B cell (primary cell): ENCODE measurements at places on chromosomes 2 and 18. TPM values are rescaled to one million over a fixed set of nuclear protein-coding genes. Genes with fewer than 3 reads are reported as not detected.

The PLEKHH2 gene
- 0.17 and 0.58 TPM in 2 replicates for total RNA-seq

The DAW1 gene
- total RNA-seq = not detected in 2 replicates

The GPR45 gene
- total RNA-seq = not detected in 2 replicates

The ANKRD30BL gene
- total RNA-seq = not detected in 2 replicates

DNA sequence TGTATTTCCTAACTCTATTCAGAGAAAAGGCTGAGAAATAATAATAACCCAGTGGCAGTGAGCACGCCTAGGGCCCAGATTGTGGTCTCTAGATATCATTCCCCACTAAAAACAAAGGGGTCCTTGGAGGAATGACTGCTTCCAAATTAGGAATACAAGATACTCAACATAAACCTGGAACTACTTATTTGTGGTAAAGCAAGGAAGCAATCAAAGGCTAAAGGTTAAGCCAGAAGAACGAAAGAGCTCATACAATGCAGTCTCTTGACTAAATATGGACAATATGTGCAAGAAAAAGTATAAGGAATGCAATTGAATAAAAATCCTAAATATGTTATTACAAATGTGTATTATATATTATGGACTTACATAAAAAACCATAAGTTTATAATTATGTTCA, 253.5 kb upstream of the NRP2 start:
- no peak for DNase-seq
- H3K4me1 ChIP-seq = no peaks in the 10 kb centered on the region
- H3K4me3 ChIP-seq = no peak overlapping the region
- no peaks in the 10 kb centered on the region for H3K36me3 ChIP-seq

GRCh38 chr2:239593455-239593854, 192.6 kb upstream of the HDAC4 start:
- no peak overlapping the region for H3K4me3 ChIP-seq
- no peaks in the 10 kb centered on the region for H3K4me1 ChIP-seq
- H3K27ac ChIP-seq = no peak overlapping the region

DNA sequence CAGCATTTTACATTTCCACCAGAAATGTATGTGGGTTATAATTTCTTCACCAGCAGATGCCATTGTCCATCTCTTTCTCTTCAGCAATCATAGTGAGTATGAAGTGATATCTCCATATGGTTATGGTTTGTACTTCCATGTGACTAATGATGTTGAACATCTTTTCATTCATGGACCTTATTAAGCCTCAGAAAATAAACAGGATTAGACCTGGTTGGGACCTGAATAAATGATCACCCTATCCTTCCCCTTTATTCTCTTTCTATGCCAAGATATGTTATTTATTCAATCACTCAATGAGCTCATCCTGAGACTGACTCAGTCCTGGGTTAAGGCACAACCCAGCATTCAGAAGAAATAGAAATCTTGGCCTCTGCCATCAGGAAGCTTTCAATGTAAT, 86.6 kb downstream of the ANTXR1 start:
- no peak overlapping the region for H3K27ac ChIP-seq
- DNase-seq = no peak
- no peaks in the 10 kb centered on the region for H3K4me1 ChIP-seq
- H3K27me3 ChIP-seq = no peaks in the 10 kb centered on the region

- DNase-seq = no peak
- no peak overlapping the region for H3K27ac ChIP-seq
- H3K27me3 ChIP-seq = no peaks in the 10 kb centered on the region
Measured at GRCh38 chr2:23592898-23593751, 208.1 kb downstream of the KLHL29 start.

- no peaks in the 10 kb centered on the region for H3K27me3 ChIP-seq
- H3K36me3 ChIP-seq = no peaks in the 10 kb centered on the region
- H3K4me1 ChIP-seq = no peaks in the 10 kb centered on the region
- no peak overlapping the region for H3K4me3 ChIP-seq
Measured at GRCh38 chr2:190714958-190715357, 66.1 kb downstream of the NAB1 start.

DNA sequence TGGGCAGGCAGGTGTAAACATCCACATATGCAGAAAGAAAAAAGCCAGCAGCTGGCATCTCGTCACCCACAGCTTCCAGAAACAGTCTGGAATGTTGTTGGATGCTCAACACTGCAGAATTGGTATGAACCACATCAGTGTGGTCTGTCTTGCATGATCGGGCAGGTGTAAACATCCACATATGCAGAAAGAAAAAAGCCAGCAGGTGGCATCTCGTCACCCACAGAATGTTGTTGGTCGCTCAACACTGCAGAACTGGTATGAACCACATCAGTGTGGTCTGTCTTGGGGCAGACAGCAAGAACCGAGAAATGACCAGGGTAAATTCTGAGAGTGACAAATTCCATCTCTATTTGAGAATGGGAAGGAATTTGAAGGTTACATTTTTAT, 39.6 kb downstream of the DOCK10 start:
- peak; percentile 77 for DNase-seq
- H3K4me3 ChIP-seq = no peak overlapping the region
- H3K36me3 ChIP-seq = no peaks in the 10 kb centered on the region
- peaks cover 19% of the 10 kb centered on the region for H3K4me1 ChIP-seq
- H3K27ac ChIP-seq = peak overlapping the region; percentile 22

GRCh38 chr2:143029141-143029540, 100.1 kb upstream of the ARHGAP15 start:
- DNase-seq = no peak
- H3K27me3 ChIP-seq = no peaks in the 10 kb centered on the region
- H3K4me1 ChIP-seq = peaks cover 10% of the 10 kb centered on the region
- H3K4me3 ChIP-seq = no peak overlapping the region
- H3K36me3 ChIP-seq = peaks cover 8% of the 10 kb centered on the region

- H3K27me3 ChIP-seq = no peaks in the 10 kb centered on the region
- H3K4me3 ChIP-seq = no peak overlapping the region
Measured at GRCh38 chr2:11456251-11456650, 9.7 kb downstream of the E2F6 start.

DNA sequence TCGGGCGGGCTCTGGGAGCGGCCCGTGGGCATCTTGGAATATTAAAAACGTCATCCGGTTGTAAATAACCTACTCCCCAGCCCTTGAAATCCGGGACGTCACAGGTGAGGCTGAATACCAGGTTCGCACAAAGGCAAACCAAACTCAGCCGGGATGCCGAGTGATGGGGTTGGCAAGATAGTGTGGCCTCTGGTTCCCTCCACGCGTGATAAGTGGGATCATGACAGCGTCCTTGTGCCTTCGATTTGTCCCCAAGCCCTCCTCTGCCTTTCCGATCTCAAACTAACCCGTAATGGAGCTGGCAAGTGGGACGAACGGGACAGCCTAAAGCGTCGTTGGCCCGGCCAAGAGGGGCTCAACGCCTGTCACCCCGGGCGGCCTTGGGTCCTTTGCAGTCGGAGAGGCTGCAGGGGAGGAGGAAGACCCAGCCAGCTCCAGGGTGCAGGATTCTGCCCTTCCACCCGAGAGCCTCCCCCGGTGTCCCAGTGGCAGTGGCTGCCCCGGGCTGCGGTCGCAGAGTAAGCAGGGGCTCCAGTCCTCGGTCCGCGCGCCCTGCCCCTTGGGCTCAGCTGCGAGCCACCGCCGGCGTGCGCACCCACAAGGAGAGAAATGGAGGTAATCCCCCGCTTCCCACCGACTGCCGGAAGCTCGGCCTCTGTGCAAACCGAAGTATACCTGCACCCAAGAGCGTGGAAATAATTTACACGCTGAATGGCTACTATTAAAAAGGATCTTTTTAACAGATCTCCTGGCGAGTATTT, 13.4 kb upstream of the PAX3 start:
- H3K4me1 ChIP-seq = peaks cover 10% of the 10 kb centered on the region
- H3K27me3 ChIP-seq = peaks cover 2% of the 10 kb centered on the region
- no peak overlapping the region for H3K27ac ChIP-seq
- no peak overlapping the region for H3K4me3 ChIP-seq
- no peaks in the 10 kb centered on the region for H3K36me3 ChIP-seq

DNA sequence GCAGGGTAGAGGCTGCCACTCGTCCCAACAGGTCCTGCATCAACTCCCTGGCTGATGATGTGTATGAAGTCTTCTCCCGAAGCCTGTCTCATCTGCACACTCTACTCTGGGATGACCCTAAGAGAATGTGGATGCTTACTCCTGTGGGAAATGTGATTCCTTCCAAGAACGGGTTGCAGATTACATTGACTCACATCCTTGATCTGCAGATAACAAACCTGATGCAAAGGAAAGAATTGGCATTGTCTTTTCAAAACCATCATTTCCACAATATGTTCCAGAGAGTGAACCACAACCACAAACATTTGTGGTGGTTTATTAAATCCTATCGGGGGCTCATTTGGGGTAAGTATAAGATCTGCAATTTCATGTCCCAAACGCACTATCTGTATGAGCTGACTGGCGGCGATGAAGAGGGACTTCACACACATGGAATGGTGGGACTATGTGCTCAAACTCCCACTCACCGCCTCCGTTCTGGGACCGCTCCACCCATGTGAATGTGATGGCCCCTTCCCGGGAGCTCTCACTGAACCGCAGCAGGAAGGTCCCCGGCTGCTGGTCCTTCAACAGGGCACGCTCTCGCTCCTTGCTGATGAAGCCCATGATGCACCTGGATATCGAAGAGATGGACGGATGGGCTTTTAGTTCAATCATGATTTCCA, 35.5 kb downstream of the STAT1 start:
- peak overlapping the region; percentile 17 for H3K27ac ChIP-seq
- H3K4me3 ChIP-seq = no peak overlapping the region
- no peak for DNase-seq
- peaks cover 99% of the 10 kb centered on the region for H3K36me3 ChIP-seq
- H3K4me1 ChIP-seq = peaks cover 14% of the 10 kb centered on the region

DNA sequence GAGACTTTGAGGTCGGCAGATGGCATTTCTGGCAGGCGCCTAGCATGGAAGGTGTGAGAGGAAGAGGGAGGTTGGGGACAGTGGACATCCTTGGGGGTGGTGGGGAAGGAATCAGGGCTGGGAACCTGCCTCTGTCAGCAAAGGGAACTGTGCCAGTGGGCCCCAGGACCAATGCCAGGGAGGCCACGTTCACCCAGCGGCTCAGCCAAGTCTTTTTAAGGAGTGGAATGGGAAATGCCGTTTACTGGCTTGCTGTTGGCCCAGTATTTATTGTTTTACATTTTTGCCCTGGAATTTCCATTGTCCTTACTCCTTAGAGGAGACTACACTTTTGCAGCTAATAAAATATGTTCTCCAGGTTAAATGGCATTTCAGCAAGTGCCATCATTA, 135.2 kb downstream of the MCFD2 start:
- H3K36me3 ChIP-seq = no peaks in the 10 kb centered on the region
- no peak overlapping the region for H3K4me3 ChIP-seq
- H3K27me3 ChIP-seq = no peaks in the 10 kb centered on the region
- DNase-seq = no peak
- no peaks in the 10 kb centered on the region for H3K4me1 ChIP-seq
- H3K27ac ChIP-seq = no peak overlapping the region

DNA sequence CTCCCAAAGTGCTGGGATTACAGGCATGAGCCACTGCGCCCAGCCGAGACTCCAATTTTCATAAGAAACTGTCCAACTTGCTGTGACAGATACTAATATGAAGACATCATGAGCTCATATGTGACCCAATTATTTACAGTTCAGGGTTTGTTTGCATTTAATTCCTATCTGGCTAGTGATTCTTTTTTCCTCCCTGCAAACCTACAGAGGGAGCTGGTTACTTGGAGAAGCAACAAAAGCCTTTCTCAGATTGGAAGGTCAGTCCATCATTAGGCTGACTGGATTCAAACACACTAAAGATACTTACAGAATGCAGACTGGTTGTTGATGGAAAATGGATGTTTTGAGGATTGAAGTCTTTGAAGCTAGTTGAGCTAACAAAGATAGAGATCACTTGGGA, 176.4 kb downstream of the ANKRD44 start:
- H3K27me3 ChIP-seq = no peaks in the 10 kb centered on the region
- no peak overlapping the region for H3K4me3 ChIP-seq
- peaks cover 86% of the 10 kb centered on the region for H3K4me1 ChIP-seq
- H3K36me3 ChIP-seq = peaks cover 15% of the 10 kb centered on the region
- DNase-seq = no peak

GRCh38 chr18:61589724-61590065, 256.5 kb downstream of the CDH20 start:
- no peaks in the 10 kb centered on the region for H3K4me1 ChIP-seq
- H3K36me3 ChIP-seq = no peaks in the 10 kb centered on the region
- H3K27me3 ChIP-seq = no peaks in the 10 kb centered on the region
- H3K27ac ChIP-seq = no peak overlapping the region
- DNase-seq = no peak
